Heart left ventricle (tissue), 16 donors: ENCODE measurements at places on chromosomes 12 and 14. TPM values are rescaled to one million over a fixed set of nuclear protein-coding genes. Genes with fewer than 3 reads are reported as not detected.

The MYF6 gene
- polyA plus RNA-seq, result not detected

The NEMF gene
- polyA plus RNA-seq, result 33.3 TPM

The KIF5A gene
- polyA plus RNA-seq, result 0.06 TPM

The OR6C3 gene
- polyA plus RNA-seq, result not detected

The IFI27L2 gene
- 68.9 TPM for polyA plus RNA-seq

The TMEM229B gene
- 1.2 TPM for polyA plus RNA-seq

The FAM186B gene
- polyA plus RNA-seq, result 0.17 TPM

The TPPP2 gene
- 0.96 TPM for polyA plus RNA-seq

The CDK4 gene
- 81.9 TPM for polyA plus RNA-seq

The SERPINA1 gene
- polyA plus RNA-seq, result 0.99 TPM

The ISM2 gene
- not detected for polyA plus RNA-seq

The GRIP1 gene
- 0.54 TPM for polyA plus RNA-seq
